ENCODE measurements at places on chromosomes 12 and 14. TPM values are rescaled to one million over a fixed set of nuclear protein-coding genes. Genes with fewer than 3 reads are reported as not detected.
A peak's percentile ranks its signal among the peaks of the same experiment; 100 is the strongest.

DNA sequence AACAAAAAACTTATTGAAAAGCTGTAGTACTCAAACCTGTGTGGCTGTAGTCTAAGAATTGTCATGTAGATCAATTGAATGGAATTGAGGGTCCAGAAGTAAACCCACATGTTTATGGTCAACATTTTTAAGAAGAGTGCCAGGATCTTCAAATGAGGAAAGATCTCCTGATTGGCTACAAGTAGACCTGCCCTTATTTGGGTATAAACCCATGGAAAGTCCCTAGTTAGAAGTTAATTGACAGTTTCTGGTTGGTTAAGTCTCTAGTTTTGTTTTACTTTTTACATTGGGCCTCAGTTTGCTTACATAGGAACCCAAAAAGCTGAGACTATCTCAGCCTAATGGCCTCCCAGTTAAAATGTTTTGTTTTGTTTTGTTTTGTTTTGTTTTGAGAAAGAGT, 91.9 kb upstream of the RESF1 start:
- no peak for DNase-seq

DNA sequence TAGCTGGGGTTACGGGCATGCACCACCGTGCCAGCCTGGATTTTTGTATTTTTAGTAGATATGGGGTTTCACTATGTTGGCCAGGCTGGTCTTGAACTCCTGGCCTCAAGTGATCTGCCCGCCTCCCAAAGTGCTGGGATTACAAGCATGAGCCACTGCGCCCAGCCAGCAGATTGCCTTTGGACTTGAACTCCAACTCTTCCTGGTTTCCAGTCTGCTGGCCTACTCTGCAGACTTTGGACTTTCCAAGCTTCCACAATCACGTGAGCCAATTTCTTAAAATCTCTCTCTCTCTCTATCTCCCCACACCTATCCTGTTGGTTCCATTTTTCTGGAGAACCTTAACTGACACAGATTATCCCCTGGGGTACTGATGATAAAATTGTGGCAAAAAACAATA, 55.0 kb downstream of the EMP1 start:
- DNase-seq: no peak

- no peak for DNase-seq
These were observed 137.3 kb downstream of the TTC7B start for GRCh38 chr14:90678846-90679362.

- no peak for DNase-seq
These were observed 13.9 kb upstream of the STAB2 start for GRCh38 chr12:103573185-103573584.

- no peak for DNase-seq
These were observed 690.3 kb downstream of the AACS start for GRCh38 chr12:125755512-125755911.

- DNase-seq: no peak
These were observed 37.9 kb downstream of the PITPNM2 start for GRCh38 chr12:123113026-123113425.

DNA sequence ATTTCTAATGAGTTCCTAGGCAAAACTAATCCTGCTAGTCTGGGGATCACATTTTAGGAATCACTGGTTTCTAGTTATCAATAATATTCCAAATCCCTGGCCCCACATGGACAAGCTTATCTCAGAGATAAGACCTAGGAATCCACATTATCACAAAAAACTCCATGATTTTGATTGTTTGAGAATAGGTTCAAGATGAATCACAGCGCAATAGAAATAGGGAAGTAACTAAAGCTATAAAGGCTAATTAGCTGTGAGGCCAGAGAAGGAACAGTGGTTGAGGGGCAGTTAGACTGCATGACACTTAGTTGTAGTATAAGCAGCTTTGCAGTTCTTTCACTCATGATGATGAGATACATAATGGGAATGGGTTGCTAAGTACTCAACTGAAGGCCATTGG, 13.1 kb upstream of the ATP5F1B start:
- no peak for DNase-seq

- no peak for DNase-seq
These were observed 24.8 kb downstream of the CHD8 start for GRCh38 chr14:21431126-21431525.

DNA sequence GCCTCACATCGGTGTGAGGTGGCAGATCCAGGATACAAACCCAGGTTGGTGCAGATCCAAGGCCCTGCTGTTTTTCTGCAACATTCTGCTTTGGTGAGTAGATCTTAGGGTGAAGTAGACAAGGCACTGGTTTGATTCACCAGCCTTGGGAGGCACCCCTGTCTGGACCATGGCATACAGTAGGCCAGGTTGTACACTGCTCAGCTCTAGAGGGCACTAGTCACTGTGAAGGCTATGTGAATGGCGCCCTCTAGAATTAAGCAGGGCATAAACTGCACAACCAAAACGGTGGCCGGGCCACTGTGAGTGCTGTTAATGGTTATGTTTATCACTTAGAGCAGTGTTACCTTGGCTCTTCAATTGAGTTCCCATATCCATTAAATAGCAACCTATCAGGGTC, 280.6 kb upstream of the PWP1 start:
- DNase-seq: peak; percentile 32

DNA sequence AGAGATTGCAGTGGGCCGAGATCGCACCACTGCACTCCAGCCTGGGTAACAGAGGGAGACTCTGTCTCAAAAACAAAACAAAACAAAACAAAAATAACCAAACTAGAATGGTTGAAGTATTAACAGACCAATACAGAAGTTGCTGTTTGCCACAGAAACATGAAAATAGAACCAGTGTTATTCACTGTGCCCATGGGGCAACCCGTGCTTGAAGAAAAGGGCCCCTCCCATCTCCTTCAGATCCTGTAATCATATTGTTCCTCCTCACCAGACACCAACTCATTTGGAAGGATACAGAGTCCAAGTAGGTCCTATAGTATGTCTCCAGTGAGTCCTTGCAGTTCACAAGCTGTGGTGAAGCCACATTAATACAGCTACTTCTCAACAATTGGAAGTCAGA, 30.9 kb downstream of the SLC35F4 start:
- no peak for DNase-seq

- peak; percentile 55 for DNase-seq
These were observed 14.2 kb upstream of the TXNRD1 start for GRCh38 chr12:104201238-104202001.

DNA sequence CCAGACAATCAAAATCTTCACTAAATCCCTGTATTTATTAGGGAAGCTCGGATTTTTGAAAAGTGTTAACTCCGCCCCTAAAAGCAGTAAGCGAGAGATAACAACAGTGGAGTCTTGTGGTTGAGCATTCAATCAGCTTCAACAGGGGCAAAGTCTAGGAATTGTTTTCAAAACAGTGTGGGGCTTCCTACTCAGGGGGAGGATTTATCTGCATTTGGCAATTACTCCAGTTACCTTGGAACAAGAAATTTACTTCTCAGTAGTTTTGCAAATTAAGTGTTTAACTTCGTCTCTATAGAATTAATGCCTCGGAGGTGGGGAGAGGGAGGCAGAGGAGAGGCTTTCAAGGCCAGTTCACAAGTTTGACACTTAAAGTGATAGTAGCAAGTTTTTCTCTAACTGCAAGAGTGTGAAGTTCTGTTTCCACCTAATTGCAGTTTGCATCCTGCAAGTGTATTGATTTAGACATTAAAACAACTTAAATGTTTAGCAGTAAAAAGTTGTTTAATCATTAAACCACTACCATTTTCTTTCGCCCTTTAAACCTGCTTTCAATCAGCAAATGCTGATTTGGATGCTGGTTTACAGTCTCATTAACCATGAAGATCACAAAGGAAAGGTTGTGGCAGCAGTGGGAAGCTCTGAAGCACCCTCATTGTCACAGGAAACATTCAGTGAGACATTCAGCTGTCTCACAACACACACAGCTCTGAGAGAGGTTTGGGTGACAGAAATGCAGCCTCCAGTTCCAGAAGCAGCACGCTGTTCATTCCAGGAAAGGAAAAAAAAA, 102.0 kb downstream of the HMGA2 start:
- peak; percentile 34 for DNase-seq

DNA sequence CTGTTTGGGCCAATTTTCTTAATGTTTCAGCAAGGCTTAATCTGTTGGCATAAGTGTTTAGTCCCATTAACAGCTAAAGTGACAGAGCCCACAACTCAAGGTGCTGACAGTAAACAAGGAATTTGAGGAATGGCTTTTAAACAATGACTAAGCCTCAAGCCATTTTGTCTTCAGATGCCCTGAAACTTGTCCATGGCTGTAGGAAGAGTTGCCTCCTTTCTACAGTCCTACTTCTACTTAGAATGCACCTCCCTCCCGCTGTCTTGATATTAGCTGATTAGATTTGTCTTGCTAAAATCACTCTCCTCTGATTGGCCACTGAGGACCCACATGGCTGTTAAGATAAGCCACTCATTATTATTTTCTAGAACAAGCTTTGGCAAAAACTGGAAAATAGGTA, 188.4 kb upstream of the OTX2 start:
- DNase-seq: no peak

GRCh38 chr14:102589761-102590290, 2.6 kb upstream of the RCOR1 start:
- DNase-seq: no peak

- no peak for DNase-seq
These were observed 43.9 kb downstream of the PPP4R3A start for GRCh38 chr14:91466192-91466591.

DNA sequence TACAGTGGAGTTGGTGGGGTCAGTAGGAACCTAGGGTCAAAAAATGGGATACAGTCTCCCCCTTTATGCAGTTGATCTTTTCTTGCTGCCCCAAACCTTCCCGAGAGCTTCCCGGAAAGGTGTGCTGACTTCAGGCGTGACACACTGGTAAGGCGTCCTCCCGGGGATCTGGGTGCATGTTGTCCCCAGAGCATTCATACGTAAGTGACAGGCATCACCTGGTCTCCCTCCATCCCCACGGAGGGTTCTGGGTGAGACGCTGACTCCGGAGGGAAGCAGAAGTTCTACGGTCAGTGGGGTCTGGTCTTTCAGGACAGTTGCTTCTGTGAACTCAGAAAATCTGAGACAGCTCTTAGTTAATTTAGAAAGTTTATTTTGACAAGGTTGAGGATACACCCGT, 159.6 kb upstream of the RTL1 start:
- DNase-seq: no peak

GRCh38 chr12:54394281-54394719, 9.8 kb upstream of the ZNF385A start:
- peak; percentile 82 for DNase-seq

GRCh38 chr14:104321088-104321801, 182.9 kb downstream of the KIF26A start:
- peak; percentile 43 for DNase-seq

- no peak for DNase-seq
These were observed 44.1 kb downstream of the DAD1 start for GRCh38 chr14:22544881-22545420.

GRCh38 chr12:50102646-50103309, 1.0 kb upstream of the GPD1 start:
- DNase-seq: no peak

- DNase-seq: no peak
These were observed 60.9 kb upstream of the OR4E1 start for GRCh38 chr14:21734457-21735074.

GRCh38 chr12:15620741-15621539, 168.2 kb downstream of the EPS8 start:
- DNase-seq: no peak

DNA sequence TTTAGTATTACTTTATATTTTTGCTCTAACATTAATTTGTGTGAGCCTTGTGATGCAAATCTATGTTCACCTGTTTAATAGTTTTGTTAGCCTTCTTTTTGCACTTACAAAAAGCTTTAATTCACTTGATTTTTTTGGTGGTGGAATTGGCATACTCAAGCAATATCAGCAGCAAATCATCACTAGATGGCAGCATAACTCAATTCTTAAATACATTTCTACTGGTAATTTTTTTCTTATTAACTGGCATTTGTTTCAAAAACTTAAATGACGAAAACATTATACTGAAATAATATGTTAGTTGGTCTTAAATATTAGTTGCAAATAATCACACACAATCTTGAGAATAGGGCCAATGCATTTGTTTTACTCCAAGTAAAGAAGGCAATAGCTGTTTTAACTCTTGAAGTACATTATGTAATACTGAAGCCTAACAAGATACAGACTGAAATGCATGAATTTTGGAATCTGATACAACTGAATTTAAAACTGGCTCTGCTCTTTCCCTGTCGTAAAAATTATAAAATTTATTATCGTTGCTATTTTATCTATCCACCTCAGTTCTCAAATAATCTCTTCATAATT, 151.5 kb downstream of the ATXN7L3B start:
- no peak for DNase-seq

DNA sequence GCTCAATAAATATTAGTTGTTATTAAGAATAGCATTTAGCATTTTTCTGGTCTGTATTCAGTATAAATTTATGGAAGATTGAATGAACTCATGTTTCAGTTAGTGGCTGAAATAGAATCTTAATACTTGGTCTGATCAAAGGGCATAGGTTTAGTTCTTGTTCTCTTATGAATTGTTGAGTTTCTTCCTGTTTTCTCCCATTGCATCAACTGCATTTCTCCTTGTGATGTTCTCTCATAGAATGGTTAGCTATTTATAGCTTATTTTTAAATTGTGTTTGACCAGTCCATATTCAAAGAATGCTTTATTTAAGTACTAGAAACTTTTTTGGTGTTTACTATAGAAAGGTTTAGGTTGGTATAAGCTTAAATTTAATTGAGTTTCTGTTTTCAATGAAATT, 29.8 kb downstream of the APAF1 start:
- no peak for DNase-seq

DNA sequence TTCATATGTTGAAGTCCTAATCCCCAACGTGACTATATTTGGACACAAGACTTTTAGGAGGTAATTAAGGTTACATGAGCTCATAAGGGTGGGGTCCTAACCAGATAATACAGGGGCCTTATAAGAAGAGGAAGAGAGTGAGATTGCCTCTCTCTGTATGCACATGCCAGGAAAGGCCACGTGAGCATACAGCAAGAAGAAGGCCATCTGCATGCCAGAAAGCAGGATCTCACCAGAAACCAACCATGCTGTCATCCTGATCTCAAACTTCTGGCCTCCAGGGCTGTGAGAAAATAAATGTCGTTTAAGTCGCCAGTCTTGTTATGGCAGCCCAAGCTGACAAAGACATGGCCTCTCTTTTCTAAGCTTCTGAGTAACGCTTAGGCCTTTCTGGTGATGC, 69.0 kb upstream of the GPHB5 start:
- no peak for DNase-seq

- no peak for DNase-seq
These were observed 31.5 kb downstream of the SPTB start for GRCh38 chr14:64848239-64848638.

GRCh38 chr12:130716969-130717366, 869 bp upstream of the RIMBP2 start:
- no peak for DNase-seq

DNA sequence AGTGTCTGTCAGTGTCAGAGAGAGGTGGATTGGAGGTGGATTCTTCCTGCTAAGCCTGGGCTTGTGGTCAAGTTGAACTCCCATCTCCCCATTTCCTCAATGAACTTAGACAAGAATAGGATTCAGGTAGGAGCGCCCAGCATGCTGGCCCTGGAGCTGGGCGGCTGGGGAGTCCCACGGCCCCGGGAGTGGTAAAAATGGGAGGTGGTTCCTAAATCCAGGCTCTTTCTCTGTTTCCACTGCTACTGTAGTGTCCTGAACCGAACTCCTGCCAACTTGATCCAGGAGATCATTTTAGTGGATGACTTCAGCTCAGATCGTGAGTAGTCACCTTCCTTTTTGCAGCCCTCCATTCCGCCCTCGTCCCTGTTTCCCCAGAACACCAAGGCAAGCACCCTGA, 65.1 kb downstream of the GALNT16 start:
- DNase-seq: no peak

Gene KLRC1
- 1.2 TPM for total RNA-seq

Gene IL22
- not detected for total RNA-seq

Gene NRIP2
- total RNA-seq: 2.2 TPM

Gene HAL
- total RNA-seq: 1.8 TPM

Gene OR11H12
- not detected for total RNA-seq

Gene TAS2R42
- total RNA-seq: not detected

Gene ADAM21
- not detected for total RNA-seq

Gene ZFYVE21
- 49.9 TPM for total RNA-seq
